ENCODE measurements at places on chromosomes 16 and 17.

DNA sequence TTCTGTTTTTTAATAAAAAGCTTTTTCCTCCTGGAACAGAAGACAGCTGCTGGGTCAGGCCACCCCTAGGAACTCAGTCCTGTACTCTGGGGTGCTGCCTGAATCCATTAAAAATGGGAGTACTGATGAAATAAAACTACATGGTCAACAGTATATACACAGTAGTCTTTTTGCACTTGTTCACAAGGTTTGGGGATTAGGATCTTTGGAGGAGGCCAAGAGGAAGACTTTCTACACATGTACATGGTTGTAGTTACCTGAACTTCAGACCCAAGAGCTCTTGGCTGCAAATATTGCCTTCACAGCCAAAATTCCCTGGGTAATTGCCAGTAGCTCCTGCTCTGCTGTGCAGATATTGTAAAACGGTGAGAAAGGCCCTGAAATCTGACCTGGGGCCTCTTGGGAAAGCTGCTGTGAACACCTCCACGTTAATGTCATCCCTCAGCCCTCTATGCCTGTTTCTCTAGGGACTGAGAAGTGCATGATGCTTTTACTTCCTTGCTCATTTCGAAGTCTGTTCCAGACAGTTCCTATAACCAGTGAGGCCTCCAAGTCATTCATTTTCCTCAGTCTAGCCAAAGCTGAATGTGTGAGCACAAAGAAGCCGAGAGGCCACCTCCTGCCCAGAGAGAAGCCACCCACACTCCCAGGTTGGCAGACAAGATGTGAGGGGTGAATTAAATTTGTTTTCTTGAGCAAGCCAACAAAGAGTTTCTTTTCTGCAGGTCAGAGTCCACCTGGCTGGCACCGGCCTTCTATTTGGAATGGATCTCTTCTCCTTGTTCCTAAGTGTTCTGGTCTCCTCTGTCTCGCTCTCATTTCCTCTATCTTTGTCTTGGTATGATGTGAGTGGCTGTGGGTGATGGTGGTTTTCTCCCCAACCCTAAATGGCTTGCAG lies 15.9 kb downstream of the ANKRD40 start:
- DNase-seq = no peak

DNA sequence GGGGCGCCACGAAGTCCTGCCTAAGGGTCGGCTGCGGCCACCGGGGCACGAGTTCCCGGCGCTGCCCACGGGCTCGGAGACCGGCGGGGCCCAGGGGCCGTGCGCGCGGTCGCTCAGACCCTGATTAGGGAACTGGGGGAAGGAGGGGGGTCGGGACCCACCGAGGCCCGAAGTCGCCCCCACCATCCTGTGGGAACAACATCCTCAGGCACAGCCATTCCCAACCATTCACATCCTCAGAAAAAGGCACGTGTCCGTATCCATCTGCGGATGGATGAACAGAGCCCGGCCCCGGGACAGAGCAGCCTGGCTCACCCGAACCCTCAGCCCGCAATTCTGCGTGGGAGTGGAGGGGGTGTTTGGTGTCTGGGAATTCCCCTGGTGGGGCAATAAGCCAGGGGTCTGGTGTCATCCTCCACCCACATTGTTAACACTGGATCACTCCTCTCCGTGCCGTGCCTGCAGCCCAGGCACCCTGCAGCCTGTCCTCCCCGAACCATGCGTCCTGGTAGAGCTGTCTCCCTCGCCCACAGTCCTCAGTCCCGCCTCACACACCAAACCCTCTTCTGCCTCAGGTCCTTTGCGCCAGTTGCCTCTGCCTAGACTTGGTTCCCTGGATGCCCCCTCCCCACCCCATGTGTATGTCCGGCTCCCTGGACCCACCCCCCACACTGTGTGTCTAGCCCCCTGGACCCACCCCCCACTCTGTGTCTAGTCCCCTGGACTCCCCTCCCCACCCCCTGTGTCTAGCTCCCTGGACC lies 789 bp upstream of the CCDC57 start:
- peak; percentile 57 for DNase-seq

- DNase-seq = no peak
These were observed 72.3 kb downstream of the C17orf67 start for GRCh38 chr17:56761387-56761786.

- no peak for DNase-seq
These were observed 43.4 kb downstream of the ATP2C2 start for GRCh38 chr16:84411768-84412167.

Data from central memory CD4-positive, alpha-beta T cell (primary cell).